ENCODE measurements at places on chromosomes 3 and 15. TPM values are rescaled to one million over a fixed set of nuclear protein-coding genes. Genes with fewer than 3 reads are reported as not detected.
A peak's percentile ranks its signal among the peaks of the same experiment; 100 is the strongest.

GRCh38 chr3:197564097-197564843, 8.5 kb upstream of the BDH1 start:
- H3K27ac ChIP-seq, result no peak overlapping the region
- H3K27me3 ChIP-seq, result no peaks in the 10 kb centered on the region
- H3K4me3 ChIP-seq, result no peak overlapping the region
- H3K36me3 ChIP-seq, result no peaks in the 10 kb centered on the region
- no peak for DNase-seq
- H3K4me1 ChIP-seq, result no peaks in the 10 kb centered on the region

- H3K27me3 ChIP-seq, result no peaks in the 10 kb centered on the region
- peaks cover 10% of the 10 kb centered on the region for H3K4me1 ChIP-seq
- H3K36me3 ChIP-seq, result peaks cover 4% of the 10 kb centered on the region
- no peak for DNase-seq
Observed at GRCh38 chr3:121988146-121988545, 33.9 kb downstream of the ILDR1 start.

- H3K36me3 ChIP-seq, result no peaks in the 10 kb centered on the region
- peak overlapping the region; percentile 86 for H3K27ac ChIP-seq
- H3K27me3 ChIP-seq, result no peaks in the 10 kb centered on the region
Observed at GRCh38 chr15:53454843-53455721, 304.4 kb downstream of the WDR72 start.

The ARF4 gene
- polyA plus RNA-seq, result 46.1 TPM

All from pancreas (tissue), 10 donors.